ENCODE measurements at places on chromosomes 3 and 15. TPM values are rescaled to one million over a fixed set of nuclear protein-coding genes. Genes with fewer than 3 reads are reported as not detected.

DNA sequence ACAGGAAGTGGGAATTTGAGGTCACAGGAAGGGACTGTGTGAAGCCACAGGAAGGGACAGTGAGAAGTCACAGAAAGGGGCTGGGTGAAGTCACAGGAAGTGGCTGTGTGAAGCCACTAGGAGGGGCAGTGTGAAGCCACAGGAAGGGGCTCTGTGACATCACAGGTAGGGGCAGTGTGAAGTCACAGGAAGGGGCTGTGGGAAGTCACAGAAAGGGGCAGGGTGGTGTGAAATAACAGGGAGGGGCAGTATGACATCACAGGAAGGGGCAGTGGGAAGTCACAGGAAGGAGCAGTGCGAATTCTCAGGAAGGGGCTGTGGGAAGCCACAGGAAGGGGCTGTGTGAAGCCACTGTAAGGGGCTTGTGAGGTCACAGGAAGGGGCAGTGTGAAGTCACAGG is 35.8 kb downstream of the GASK1A start:
- DNase-seq: no peak

DNA sequence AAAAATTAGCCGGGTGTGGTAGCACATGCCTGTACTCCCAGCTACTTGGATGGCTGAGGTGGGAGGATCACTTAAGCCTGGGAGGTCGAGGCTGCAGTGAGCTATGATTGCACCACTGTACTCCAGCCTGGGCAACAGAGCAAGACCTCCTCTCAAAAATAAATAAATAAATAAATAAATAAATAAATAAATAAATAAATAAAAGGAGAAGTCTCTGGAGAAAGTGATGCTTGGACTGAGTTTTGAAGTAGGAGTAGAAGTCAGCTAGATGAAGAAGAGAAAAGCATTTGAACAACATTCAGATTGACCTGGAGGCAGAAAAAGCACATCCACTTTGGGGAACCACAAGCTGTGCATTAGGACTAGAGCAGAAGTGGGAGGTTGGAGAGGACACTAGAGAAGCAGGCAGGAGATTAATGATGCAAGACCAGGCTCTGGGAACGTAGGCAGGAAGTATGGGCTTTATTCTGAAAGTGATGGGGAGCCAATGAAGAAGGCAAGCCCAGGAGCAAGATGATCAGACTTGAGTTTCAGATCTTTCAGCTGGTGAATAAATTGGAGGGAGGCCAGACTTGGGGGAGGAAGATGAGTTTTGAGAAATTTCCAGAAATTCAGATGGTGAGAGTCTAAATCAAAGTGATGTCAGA is 48.7 kb downstream of the KLHL6 start:
- DNase-seq: no peak

- no peak for DNase-seq
Observed at GRCh38 chr3:172201136-172201869, 161.9 kb downstream of the FNDC3B start.

DNA sequence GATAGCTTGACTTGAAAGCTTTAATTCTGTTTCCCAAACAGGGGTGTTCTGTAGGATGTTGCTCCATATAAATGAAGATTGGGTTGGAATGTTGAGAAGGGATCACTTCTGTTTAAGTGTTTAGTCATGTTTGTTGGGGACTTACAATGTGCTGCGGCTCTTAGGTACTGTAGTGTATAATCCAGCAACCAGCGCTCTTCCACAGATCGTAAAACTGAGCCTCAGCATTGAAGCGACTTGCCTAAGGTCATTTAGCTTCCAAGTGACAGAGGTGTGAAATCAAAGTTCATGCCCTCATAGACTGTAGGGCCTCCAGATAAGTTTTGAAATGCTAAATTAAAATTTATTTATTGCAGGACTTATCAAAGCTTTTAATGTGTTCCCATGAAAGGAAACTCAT is 1.8 kb downstream of the MKRN2 start:
- no peak for DNase-seq

DNA sequence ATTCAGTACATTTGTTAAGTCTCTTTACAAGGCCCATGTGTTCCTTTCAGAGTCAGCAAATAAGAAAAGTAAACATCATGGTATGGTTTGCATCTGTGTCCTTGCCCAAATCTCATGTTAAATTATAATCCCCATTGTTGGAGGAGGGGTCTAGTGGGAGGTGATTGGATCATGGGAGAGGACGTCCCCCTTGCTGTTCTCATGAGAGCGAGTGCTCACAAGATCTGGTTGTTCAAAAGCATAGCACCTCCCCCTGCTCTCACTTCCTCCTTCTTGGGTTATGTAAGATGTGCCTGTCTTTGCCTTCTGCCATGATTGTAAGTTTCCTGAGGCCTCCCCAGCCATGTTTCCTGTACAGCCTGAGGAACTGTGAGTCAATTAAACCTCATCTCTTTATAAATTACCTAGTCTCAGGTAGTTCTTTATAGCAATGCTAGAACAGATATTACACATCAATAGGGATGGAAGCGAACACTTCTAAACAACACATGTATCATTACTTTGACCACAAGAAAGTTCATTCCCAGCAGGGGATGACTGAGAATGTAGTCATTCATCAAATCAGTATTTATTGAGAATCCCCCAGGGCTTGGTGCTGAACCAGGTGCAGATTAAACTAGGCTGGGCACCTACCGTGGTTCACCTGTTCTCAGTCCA is 4.1 kb downstream of the EFCAB12 start:
- DNase-seq: no peak

GRCh38 chr3:133760916-133761315 is 14.7 kb downstream of the TF start:
- no peak for DNase-seq

GRCh38 chr3:30933478-30934207 is 39.2 kb upstream of the GADL1 start:
- DNase-seq: no peak

- no peak for DNase-seq
Observed at GRCh38 chr3:46593979-46594378, 18.3 kb upstream of the FAM240A start.

The INAFM2 gene
- 2.2 TPM for polyA plus RNA-seq

The TRIM42 gene
- polyA plus RNA-seq: not detected

The STOML1 gene
- 21.3 TPM for polyA plus RNA-seq

The PIF1 gene
- polyA plus RNA-seq: not detected
